Left colon (tissue), 2 donors: ENCODE measurements at places on chromosomes 7 and 10.

DNA sequence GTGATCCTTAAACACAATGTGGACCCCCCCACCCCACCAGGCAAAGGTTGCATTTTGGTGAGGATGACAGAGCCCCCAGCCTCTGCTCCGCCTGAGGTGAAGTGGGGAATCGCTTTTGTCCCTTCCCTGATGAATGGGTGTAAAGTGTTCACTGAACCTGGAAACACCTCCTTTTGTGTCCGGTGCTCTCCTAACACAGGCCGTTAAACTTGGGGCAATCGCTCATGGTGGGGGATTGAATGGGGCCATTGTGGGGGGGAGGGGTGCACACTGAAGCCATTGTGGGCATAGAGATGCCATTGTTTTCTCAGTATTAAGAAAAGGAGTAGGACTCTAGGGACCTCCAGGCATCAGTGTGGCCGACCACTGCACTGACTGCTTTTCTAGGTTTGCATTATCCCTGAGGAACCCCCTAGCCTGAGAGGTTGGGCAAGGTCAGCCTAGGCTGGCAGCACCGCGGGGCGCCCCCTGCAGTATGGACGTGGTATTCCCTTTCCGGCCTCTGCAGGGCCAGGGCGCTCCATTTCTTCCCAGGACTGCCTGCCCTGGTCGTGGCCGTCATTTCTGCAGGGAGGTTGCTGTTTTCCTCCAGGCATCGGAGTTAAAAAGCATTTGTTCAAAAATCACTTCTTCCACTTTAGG, 158.3 kb downstream of the TCF7L2 start:
- DNase-seq = no peak

GRCh38 chr7:5752663-5753062, 28.8 kb downstream of the RNF216 start:
- DNase-seq = no peak

DNA sequence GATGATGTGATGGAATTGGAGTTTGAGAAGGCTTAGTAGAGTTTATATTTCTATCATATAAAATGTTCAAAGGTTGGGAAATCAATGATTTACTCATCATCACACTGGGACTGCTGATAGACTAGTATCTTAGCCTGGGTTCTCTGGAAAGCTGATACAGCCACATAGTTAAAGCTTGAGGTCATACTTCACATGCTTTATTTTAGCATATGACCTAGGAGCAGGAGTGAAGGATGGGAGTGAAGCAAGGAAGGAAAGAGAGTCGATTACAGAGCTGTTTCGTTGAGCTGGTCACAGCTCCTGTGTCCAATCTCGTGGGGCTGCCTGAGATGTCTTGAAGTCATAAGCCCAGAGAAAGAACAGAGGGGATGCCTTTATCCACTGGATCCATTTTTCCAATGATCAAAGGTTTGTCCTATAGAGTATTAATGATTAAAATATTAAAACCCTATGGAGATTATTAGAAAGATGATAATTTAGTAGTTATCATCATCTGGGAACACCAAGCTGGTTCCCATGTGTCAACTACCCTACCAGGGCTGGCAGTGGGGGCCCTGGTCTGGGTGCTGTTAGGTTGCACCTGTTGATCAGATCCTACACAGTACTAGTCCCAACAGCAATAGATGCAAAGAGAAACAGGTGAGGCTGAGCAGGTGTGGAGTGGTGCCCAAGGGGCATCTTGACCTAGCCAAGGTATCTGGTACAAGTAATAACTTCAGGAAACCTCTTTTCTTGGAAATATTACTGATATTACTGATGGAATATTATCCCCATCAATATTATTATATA, 77.8 kb downstream of the BAMBI start:
- no peak for DNase-seq

DNA sequence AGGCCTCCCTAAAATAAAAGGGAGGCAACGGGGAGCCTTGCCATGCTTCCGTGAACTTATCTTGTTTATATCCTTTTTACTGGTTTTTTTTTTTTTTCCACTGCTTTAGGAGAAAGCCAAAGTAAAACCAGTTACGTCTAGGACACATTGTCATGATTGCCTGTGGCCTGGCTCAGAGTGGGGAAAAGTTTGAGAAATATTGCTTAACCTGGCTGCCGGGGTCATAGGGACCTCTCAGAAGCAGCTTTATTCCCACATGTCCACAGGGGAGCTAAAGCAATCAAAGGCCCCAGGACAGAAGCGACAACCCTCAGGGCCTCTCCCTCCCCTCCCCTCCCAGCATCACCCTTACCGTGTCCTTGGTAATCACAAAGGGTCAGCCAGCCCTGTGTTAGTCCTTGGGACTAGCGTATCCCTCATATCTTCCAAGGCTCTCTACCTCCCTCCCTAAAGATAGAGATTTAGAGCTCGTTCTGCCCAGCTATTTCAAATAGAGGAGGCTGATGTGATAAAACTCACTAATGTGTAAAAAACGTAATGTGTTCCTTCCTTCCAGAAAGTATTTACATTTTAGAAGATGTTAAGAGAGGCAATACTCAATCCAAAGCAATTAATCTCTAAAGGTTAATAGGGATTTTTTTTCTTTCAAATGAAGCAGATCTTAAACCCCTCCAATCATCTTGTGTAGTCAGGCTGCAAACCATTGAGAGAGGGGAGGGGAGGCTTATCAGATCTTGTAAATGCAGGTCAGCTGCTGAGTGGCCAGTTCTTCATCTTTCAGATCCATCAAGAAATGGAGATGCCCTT, 64.8 kb upstream of the PRKAR2B start:
- DNase-seq = no peak

- no peak for DNase-seq
Observed at GRCh38 chr10:90418869-90419652, 438.8 kb downstream of the HTR7 start.
